ENCODE measurements at places on chromosomes 6 and 20. TPM values are rescaled to one million over a fixed set of nuclear protein-coding genes. Genes with fewer than 3 reads are reported as not detected.

The C20orf144 gene
- 0.12 TPM for polyA plus RNA-seq

The ELMO2 gene
- 22.9 TPM for polyA plus RNA-seq

The RIN2 gene
- polyA plus RNA-seq: 22.4 TPM

The ZNF322 gene
- polyA plus RNA-seq: 6.1 TPM

The DBNDD2 gene
- polyA plus RNA-seq: 6.5 TPM

The ENPP3 gene
- polyA plus RNA-seq: not detected

The TREM2 gene
- polyA plus RNA-seq: not detected

The DEFB110 gene
- not detected for polyA plus RNA-seq

The EDN1 gene
- polyA plus RNA-seq: 33.5 TPM

The ZNF341 gene
- 3.8 TPM for polyA plus RNA-seq

GRCh38 chr6:107198631-107199416 is 83.5 kb upstream of the BEND3 start:
- no peak for DNase-seq

- no peak for DNase-seq
These were observed 259.2 kb downstream of the DLL1 start for GRCh38 chr6:170031684-170032121.

GRCh38 chr6:38476141-38476540 is 163.6 kb downstream of the BTBD9 start:
- DNase-seq: no peak

DNA sequence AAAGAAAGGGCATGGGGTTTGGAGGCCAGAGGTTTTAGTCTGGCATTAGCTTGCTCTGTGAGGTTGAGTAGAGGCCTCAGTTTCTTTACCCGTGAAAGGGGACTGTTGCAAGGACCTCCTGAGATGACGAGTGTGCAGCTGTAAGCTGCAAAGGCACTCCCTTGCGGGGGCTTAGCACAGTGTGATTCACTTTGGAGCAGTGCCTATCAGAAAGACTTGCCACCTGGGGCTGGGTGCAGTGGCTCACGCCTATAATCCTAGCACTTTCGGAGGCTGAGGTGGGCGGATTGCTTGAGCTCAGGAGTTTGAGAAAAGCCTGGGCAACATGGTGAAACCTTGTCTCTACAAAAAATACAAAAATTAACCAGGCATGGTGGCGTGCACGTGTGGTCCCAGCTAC is 7.5 kb upstream of the BAK1 start:
- DNase-seq: no peak

DNA sequence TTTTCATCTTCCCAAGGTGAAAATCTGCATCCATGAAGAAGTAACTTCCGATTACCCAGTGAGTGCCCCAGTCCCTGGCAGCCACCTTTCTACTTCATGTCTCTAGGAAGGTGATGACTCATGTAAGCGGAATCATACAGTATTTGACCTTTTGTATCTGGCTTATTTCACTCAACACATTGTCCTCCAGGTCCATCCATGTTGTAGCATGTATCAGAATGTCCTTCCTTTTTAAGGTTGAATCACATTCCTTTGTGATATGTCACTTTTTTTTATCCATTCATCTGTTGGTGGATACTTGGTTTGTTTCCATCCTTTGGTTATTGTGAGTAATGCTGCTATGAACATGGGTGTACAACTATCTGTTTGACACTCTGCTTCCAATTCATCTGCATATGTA is 176.3 kb upstream of the CDYL start:
- DNase-seq: no peak

- DNase-seq: no peak
These were observed 28.6 kb downstream of the MAPK14 start for GRCh38 chr6:36056178-36056577.

- no peak for DNase-seq
These were observed 112.2 kb downstream of the TFAP2A start for GRCh38 chr6:10302566-10303235.

DNA sequence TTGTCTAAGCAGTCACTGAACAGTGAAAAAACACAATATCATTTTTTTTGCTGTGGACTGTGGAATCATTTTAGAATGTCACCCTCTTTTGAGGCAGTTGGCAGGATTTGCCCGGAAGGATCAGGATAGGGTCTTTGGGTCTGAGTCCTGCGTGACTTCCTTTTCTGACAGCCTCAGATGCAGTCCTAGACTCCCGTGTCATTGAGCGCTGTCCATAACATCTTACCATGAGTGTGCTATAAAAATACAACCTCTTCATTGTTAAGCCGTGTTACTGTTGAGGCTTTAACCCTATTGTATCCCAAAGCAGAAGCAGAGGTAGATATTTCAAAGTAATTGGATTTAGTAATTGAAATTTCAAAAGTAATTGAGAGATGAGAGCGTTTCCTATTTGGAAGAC is 30.6 kb downstream of the ARID1B start:
- no peak for DNase-seq

DNA sequence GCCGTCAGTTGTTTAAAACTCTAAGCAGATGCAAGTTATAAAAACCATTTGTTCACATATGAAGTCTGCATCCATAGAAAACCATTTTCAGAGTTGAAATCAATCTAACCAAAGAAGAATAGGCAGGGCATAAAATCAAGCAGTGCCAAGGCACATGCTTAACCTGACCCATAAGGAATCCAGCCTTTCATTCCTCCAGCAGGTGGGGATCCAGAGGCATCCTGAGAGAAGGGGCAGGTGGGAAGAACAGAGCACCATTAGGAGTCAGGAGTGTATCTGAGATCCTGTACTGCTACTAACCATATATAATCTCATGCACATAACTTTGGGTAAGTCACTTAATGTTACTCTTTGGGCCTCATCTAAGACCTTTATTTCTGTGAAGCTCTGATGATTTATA is 29.4 kb upstream of the FOXO3 start:
- DNase-seq: no peak

DNA sequence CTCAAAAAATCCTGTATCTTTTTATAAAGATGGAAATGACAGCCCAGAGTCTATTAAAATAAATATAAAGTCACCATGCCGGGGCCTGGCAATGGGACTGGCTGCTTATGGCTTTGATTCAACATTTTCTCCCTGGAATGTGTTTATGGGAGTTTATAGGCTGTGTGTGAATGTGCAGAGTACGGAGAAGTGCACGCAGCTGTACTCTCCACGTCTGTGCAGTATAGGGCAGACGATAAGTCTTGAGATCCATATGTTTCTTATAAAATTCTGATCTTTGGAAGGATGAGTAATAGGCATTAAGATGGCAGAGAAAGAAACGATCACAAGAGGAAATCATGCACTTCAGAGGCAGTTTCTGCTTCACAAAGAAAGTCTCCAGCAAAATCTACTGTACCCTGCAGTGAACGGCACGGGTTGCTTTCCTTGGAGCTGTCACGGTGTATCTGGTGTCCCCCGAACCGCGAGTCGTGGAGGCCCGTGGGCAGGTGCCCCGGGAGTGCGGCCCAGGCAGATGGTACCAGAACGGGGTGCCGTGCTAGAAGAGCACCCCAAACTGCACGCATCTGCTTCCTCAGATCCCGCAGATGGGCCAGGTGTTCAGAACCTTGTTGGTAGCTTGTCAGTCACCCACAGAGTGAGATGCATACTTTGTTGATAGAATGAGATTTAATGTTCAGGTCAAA is 382.5 kb downstream of the TAF4 start:
- DNase-seq: no peak

GRCh38 chr6:24768361-24768760 is 6.4 kb upstream of the GMNN start:
- DNase-seq: no peak

GRCh38 chr6:33206027-33206863 is 1.8 kb downstream of the HSD17B8 start:
- no peak for DNase-seq

DNA sequence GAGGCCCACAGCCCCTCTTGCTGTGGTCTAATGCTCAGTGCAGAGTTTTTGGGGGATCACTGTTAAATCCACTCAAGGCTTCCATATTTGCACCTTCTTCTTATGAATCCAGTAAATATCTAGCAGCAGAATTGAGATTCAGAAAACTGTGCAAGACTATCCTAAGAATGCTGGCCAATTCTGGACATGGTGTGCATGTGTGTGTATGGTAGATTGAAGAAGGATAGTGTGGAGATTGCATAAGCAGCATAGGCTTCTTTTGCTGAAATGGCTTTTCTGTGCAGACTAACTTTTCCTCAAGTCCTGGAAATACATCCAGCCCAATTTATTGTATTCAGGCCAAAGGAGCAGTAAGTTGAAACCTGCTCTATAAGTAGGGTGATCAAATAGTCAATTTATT is 39.7 kb downstream of the FBXO9 start:
- DNase-seq: no peak

GRCh38 chr6:161199850-161200249 is 74.0 kb downstream of the AGPAT4 start:
- DNase-seq: no peak

DNA sequence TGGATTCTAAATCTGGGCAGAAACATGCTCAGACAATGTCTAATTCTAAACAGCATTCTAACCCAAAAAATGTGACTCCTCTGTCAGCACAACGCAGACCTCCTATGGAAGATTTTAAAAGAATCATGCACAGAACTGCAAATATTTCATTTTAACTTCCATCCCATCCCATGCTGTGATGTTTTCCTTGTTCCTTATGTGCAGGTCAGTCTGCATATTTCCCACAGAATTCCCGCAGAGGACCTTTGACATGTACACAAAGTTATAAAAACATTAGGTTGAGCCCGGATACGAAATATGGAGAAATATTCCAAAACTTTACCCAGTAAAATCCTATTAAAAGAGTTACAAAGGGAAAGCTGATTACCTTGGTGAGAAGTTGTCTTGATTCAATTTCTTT is 467.1 kb upstream of the EPHA7 start:
- DNase-seq: no peak

DNA sequence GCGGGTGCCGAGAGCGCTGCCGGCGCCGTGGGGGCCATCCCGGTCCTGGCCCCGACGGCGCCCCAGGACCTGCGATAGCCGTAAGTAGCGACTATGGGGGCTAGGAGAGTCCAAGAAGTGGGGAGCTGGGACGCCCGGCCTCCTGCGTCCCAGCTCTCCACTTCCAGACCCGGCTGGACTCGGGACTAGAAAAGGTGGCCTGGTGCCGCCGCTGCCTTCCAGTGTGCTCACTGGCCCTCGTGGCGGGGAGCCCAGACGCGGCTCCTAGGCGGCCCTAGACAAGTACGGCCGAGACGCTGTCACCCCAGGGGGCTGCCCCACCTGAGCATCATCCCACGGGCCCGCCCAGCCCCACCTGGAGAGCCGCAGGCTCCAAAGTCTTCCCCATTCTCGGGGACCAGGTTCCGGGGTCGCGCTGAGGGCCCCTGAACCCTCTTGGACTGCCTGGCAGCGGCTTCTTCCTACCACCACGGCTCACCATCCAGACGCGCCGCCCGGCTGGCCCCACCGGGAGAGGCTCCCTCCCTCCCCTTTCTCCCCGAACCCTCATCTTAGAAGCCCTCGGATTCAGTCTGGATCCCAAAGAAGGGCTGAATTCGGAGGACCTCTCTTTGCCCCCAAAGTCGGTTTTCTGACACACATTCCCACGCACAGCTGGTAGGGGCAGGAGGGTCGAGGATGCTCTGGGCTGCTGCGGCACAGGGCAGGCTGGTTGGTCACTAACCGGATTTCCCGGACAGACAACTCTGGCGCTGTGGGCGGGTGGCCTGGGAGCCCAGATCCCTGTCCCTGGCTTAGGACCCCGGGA is 870 bp upstream of the MDFI start:
- DNase-seq: no peak

DNA sequence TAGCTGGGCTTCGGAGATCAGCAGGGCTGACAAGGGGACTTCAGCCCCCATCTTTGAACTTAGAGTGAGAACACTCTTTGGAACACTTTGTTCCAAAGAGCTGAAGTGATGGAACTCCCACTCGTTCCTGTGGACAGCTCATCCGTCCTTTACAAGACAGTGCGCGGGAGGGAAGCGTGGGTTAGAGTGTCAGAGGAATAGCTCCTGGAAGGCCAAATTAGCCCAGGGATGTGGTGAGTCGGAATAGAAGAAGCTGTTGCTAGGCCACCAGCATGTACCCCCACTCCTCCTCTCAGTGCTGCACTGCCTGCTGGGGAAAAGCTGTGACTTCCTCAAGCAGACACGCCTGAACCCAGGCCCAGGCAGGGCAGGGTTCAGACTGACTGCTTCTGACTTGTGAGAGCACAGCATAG is 1.7 kb downstream of the SDCBP2 start:
- DNase-seq: no peak

- DNase-seq: no peak
These were observed at the start of gene ZNF334 for GRCh38 chr20:46512943-46513844. ZNF334 (minus strand) TSS chr20:46513559; CDS start chr20:46512102, 1,457 bp downstream.

- no peak for DNase-seq
These were observed 30.4 kb downstream of the ZC3H12D start for GRCh38 chr6:149454346-149454848.

DNA sequence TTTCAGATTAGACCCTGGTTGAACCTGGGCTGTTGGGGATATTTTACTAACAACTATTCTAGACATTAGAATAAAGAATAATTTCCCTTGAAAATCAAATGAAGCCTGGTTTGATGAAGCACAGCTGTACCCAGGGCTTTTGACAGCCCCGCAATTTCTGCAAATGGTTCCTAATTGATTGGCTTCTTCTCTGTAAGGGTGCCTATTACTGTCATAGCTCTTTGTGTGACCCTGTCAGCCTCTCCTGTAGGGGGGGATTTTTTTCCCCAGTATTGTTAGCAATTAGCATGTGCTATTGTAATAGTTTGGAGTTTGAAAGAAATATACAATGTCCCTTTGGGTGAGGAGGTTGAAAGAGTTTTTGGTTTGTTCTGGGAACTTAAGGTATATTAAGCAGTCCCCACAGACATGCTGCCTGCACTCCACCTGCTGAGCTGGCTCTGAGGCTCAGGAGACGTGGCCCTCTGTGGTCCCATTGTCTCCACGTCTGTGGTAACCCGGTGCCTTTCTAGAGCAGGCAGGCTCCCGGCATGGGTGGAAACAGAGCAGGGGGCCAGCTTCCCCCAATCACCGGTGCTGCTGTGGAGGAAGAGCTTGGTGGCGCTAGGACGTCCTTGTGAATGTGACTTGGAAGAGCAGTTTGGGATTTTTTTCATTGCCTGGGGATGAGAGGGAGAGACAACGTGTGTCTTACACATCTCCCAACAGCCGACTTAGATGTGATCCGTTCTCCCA is 47.3 kb upstream of the CLDN20 start:
- DNase-seq: no peak
